ENCODE measurements at places on chromosomes 5 and 9.

GRCh38 chr9:36895744-36896260 is 138.3 kb downstream of the PAX5 start:
- DNase-seq: no peak

GRCh38 chr5:68331192-68332079 is 115.9 kb downstream of the PIK3R1 start:
- no peak for DNase-seq

DNA sequence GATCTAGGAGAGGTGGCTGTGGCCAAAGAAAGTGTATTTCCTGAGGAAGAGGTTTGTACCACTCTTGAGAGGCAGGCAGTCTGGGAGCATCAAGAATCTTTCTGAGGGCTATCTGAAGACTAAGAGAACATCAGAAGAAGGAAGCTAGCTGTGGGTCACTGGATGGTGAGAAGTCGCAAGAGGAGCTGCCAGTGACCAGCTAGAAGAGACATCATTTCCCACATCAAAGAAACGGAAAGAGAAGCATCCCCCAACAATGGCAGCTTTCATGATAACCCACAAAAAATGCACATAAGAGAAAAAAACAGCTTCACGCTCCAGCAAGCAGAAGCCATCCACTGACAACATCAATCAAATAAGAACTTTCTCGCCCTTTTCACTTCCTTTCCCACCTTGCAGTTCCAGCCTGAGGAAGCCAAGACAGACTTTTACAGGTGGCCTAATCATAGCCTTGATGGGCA is 25.0 kb upstream of the CEP78 start:
- DNase-seq: no peak

- DNase-seq: no peak
Observed at GRCh38 chr5:56302027-56302426, 68.9 kb upstream of the ANKRD55 start.

DNA sequence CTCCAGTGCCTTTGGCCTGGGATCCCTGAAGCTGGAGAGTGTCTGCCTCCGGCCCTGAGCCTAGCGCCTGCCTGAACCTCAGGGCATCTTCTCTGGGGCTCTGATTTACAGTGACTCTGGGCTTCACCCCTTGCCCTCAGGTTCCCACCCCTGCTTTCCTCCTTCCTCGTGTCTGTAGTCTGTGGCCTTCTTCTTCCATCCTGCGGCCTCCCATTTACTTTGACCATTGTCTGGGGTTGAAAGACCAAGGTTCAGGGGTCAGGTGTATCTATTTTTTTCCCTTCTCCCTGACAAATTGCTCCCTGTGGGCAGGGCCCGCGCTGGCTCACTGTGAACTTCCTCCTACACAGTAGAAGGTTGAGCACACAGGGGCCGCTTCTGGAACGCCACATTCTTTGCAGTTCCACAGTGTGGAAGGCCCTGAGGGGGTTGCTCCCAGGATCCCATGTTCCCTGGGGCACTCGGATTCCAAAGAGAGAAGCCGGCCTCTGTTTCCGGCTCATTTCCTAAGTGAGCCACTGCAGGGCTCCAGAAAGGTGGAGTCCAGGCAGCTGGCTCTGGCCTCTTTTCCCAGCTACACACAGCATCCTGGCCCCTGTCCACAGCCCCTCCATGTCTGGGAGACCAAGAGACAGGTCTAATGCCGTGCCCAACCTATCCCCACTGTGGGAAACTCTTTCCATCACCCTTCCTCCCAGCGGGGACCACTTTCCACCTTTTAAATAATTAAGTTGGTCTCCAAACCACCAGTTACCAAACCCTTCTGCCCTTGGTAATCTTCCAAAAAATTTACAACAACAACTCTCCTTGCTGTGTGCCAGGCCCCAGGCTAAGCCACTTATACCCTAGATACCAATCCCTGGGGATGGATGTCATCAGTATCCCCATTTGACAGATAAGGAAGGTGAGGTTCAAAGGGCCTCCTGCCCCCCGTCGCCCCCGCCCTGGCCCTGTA is 140.3 kb upstream of the IER5L start:
- no peak for DNase-seq
